Epithelial cell of umbilical artery (primary cell): ENCODE measurements at places on chromosomes 1 and 21. TPM values are rescaled to one million over a fixed set of nuclear protein-coding genes. Genes with fewer than 3 reads are reported as not detected.

Gene CFAP45
- total RNA-seq: 1.5 and 1.9 TPM in 2 replicates

Gene RNU1-4
- total RNA-seq: under 0.01 and 5,836 TPM in 2 replicates

Gene SLC35D1
- 5.5 and 9.3 TPM in 2 replicates for total RNA-seq

Gene OR2T35
- total RNA-seq: not detected in 2 replicates

Gene LHX8
- not detected in 2 replicates for total RNA-seq

Gene GSTM3
- 24.6 and 38.7 TPM in 2 replicates for total RNA-seq

Gene FBXO2
- 0.32 and 0.91 TPM in 2 replicates for total RNA-seq

Gene MTARC2
- total RNA-seq: 5.8 and 10.9 TPM in 2 replicates

Gene CFAP141
- total RNA-seq: not detected in 2 replicates

Gene PLXNA2
- 41.5 and 78.9 TPM in 2 replicates for total RNA-seq

Gene HES3
- not detected in 2 replicates for total RNA-seq

Gene SAMSN1
- total RNA-seq: 1.2 and 9.4 TPM in 2 replicates

Gene KHDRBS1
- total RNA-seq: 68.2 and 71.4 TPM in 2 replicates

Gene RGS13
- total RNA-seq: not detected in 2 replicates

Gene TCHH
- not detected in 2 replicates for total RNA-seq

Gene ILDR2
- total RNA-seq: 0.61 TPM in 1 of 2 replicates, not detected in the other

Gene GNG4
- not detected in 2 replicates for total RNA-seq

Gene EDARADD
- under 0.01 TPM in 1 of 2 replicates, not detected in the other for total RNA-seq

Gene NKAIN1
- total RNA-seq: not detected in 2 replicates

Gene AGT
- total RNA-seq: not detected in 2 replicates

Gene ACOT11
- 3.6 and 3.9 TPM in 2 replicates for total RNA-seq

Gene NECTIN4
- 0.15 and 0.32 TPM in 2 replicates for total RNA-seq

Gene NEGR1
- total RNA-seq: 3.6 and 3.8 TPM in 2 replicates

Gene KRTAP19-3
- total RNA-seq: not detected in 2 replicates

Gene PMF1
- 61.1 and 68.4 TPM in 2 replicates for total RNA-seq

Gene TAL1
- total RNA-seq: 20.5 and 39.8 TPM in 2 replicates

Gene SH3BP5L
- 20.2 and 26.6 TPM in 2 replicates for total RNA-seq

Gene ERRFI1
- 27.3 and 33.7 TPM in 2 replicates for total RNA-seq

Gene RGS4
- total RNA-seq: 230 and 235 TPM in 2 replicates

Gene FAM72D
- total RNA-seq: 0.97 and 2.0 TPM in 2 replicates

Gene KRTAP19-1
- total RNA-seq: not detected in 2 replicates

Gene FCRLB
- 1.4 and 1.9 TPM in 2 replicates for total RNA-seq

Gene CENPL
- total RNA-seq: 19.5 and 29.3 TPM in 2 replicates

Gene DRAXIN
- total RNA-seq: 0.15 and 0.97 TPM in 2 replicates

Gene FCER1A
- not detected in 2 replicates for total RNA-seq

Gene PGM1
- 30.5 and 39.2 TPM in 2 replicates for total RNA-seq

Gene TNFRSF14
- 13.0 and 26.1 TPM in 2 replicates for total RNA-seq

Gene CYP4Z1
- not detected in 2 replicates for total RNA-seq

Gene KRTAP7-1
- total RNA-seq: not detected in 2 replicates

Gene PAPPA2
- total RNA-seq: under 0.01 and 0.76 TPM in 2 replicates

Gene PAQR6
- under 0.01 and 0.15 TPM in 2 replicates for total RNA-seq

Gene S100A14
- total RNA-seq: not detected in 2 replicates

Gene APOBEC4
- not detected in 2 replicates for total RNA-seq

Gene CELA3A
- not detected in 2 replicates for total RNA-seq

Gene CD2
- total RNA-seq: not detected in 2 replicates

Gene S100A12
- total RNA-seq: not detected in 2 replicates

Gene FYB2
- not detected in 2 replicates for total RNA-seq

Gene ATP6V1G3
- not detected in 2 replicates for total RNA-seq

Gene F5
- not detected in 2 replicates for total RNA-seq

Gene ZNF687
- total RNA-seq: 6.7 and 6.8 TPM in 2 replicates

Gene GJA9
- not detected in 2 replicates for total RNA-seq
